Motor neuron (in vitro differentiated cells): ENCODE measurements at places on chromosomes 2 and 18.
A peak's percentile ranks its signal among the peaks of the same experiment; 100 is the strongest.

GRCh38 chr18:28062443-28062842, 114.5 kb downstream of the CDH2 start:
- ATAC-seq = no peak

- no peak for ATAC-seq
Observed at GRCh38 chr18:75159238-75159518, 49.8 kb downstream of the PTGR3 start.

DNA sequence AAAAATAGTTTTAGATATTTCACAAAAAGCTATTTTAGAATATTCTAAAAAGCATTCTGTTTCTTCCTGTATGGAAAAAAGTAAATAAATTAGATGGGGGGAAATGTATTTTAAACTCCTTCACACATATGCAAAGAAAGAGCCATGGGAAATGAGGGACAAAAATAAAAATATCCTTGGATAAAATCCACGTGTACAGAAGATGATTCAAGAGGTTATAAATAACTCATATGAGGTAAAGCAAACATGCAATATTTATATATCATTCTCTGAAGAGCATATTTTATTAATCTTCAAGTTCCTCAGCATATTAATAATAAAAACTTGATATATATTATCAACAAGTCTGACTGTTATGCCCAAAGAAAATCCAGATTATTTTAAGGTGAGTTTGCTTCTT, 8.8 kb upstream of the GFPT1 start:
- no peak for ATAC-seq

GRCh38 chr2:12032398-12032797, 286.0 kb downstream of the LPIN1 start:
- ATAC-seq = peak; percentile 74
